Activated naive CD8-positive, alpha-beta T cell treated with anti-CD3 and anti-CD28 coated beads, Interleukin-2, amount 50 U/mL, for 24 hours (primary cell): ENCODE measurements at places on chromosomes 3 and 15.

GRCh38 chr15:43531018-43531670, 13.7 kb downstream of the MAP1A start:
- DNase-seq: no peak

DNA sequence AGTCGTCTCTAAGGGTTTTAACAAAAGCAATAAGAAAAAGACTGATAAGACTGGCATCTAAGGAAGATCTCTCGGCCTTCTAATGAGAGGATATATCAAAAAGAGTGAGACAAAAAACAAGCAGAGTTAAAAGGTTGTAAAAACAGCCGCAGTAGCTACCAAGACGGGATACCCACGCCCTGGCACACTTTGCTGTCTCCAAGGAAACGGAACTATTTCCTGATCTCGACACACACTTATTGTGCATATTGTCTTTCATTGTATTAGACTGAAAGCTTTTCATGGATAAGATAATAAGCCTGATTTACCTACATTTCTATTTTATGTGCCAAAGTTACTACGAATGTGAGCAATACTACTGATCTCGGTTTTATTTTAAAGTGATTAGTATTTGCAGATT, 161.5 kb upstream of the MCTP2 start:
- DNase-seq: no peak

DNA sequence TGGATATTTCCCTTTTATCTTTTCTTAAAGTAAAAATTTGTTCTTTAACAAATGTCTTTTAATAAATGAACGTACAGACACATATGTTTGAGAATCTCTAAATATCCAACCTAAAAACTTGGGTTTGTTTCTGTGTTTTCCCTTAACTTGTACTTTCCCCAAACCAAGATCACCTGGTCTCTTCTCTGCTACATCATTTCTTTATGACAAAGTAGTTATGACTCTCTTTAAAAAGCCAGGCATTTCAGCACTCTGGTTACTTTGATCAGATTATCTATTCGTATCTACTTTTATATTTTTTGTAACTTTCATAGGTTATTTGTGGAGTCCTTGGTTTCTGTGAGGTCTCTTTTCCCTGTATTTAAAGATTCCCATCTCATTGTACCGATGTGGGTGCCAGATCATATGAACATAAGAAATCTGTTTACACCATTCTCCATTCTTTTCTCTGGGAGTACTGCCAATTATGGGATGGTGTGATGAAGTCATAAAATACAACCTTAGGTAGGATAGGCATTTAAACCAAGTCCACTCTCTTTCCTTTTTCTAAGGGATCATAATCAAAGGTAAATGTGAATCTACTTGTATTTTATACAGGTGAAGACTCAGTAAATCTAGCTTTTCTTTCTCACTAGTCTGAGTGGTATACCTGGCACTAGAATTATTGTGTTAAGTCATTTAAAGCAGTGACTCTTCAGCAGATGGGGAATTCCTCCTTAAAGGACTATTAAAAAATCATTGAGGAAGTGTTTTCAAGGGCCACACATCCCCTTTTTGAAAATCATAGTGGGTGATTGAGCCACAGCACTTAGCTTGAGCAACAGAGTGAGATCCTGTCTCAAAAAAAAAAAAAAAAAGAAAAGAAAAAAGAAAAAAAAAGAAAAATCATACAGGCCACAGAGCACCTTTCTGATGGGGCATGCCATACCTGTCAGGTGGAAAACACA, 12.4 kb upstream of the NFKBIZ start:
- DNase-seq: no peak

GRCh38 chr3:169128579-169128978, 534.9 kb downstream of the MECOM start:
- no peak for DNase-seq

GRCh38 chr3:67712259-67712658, 57.8 kb upstream of the SUCLG2 start:
- DNase-seq: no peak

- peak; percentile 43 for DNase-seq
Observed at GRCh38 chr3:151171145-151171757, 31.8 kb downstream of the GPR171 start.

- DNase-seq: no peak
Observed at GRCh38 chr3:73680391-73681095, 55.8 kb upstream of the PDZRN3 start.

DNA sequence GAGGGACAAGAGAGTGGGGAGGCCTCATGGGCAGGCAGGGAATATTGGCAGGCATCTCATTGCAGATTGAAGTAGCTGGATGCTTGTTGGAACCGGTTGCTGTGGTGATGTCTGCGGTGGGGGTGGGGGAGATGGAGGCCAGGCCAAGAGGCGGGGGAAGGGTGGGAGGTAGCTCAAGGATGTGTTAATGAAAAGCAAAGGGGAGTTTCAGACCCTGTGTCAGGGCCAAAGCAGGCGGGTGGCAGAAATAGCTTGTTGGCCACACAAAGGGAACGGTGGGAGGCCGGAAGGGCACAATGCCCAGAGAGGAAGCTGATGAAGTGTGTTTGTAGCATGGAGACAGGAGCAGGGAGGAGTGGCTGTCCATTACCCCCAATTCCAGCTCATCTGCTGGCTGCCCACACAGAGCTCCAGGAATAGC, 28.0 kb downstream of the CCDC33 start:
- DNase-seq: no peak

- no peak for DNase-seq
Observed at GRCh38 chr15:39720621-39721611, 61.7 kb downstream of the FSIP1 start.

- DNase-seq: no peak
Observed at GRCh38 chr15:74798388-74799254, 14.0 kb upstream of the LMAN1L start.

DNA sequence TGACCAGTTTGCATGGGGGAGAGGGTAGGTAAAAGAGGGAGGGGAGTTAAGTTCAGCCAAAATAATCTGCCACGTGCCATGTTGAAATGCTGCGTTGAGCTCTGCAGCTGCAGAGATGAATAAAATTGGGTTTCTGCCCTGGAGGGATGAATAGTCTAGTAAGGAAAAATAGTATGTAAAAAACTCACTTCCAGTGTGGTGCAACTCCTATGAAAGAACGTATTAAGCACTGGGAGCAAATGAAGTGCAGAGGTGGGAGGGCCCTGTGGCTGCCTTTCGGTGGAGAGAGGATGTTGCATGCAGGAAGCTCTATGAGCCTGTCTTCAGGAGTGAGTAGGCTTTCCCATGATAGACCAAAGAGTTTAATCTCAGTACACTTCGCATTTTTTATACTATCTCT, 8.6 kb downstream of the CEP63 start:
- DNase-seq: no peak

DNA sequence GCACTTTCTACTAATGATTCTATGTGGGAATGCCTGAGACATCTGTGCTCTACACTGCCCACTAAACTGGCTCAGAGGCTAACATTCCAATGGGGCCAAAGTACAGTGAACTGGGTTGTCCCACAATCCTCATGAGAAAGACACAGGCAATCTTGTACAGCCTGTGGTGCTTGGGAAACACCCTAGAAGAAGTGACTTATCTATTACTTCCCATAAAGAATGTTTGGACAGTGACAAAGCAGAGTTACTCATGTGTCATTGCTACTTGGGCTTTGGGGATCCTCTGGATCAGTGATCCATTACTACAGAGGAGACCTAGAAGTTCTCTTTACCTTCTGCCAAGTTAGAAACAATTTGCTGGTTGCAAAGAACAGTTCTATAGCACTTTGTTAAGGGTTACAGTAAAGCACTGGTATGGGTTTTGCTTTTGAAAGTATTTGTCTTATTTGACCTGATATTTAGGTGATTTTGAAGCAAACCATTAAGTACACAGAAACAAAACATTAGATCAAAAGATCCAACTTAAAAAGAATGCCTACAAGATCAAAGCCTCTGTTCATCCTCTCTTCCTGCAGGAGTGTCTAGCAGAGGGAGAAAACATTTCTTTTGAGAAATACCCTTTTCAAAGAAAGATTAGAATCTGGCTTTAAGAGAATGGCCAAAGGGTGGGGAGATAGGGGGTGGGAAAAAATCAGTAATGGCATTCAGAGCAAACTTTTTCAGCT, 75.8 kb downstream of the CTNNB1 start:
- DNase-seq: no peak

- DNase-seq: no peak
Observed at GRCh38 chr15:64236156-64236894, 73.5 kb upstream of the PPIB start.

DNA sequence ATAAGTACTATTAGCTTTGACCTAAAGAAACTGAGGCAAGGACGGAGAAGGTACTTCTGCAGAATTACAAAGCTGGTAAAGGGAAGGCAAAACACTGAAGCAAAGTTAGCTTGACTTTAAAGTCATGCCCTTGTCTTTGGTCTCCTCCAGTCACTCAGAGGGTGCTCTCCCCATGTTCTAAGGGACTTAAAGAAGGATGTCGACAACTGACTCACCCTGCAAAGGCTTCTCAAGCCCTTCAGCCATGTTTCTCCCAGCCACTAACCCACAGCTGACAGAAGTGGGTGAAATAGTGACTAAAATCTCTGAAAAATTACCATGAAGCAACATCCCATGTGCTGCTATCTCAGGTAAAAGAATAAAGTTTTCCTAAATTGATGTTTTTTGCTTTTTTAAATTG, 46.4 kb downstream of the SUCLG2 start:
- DNase-seq: no peak

DNA sequence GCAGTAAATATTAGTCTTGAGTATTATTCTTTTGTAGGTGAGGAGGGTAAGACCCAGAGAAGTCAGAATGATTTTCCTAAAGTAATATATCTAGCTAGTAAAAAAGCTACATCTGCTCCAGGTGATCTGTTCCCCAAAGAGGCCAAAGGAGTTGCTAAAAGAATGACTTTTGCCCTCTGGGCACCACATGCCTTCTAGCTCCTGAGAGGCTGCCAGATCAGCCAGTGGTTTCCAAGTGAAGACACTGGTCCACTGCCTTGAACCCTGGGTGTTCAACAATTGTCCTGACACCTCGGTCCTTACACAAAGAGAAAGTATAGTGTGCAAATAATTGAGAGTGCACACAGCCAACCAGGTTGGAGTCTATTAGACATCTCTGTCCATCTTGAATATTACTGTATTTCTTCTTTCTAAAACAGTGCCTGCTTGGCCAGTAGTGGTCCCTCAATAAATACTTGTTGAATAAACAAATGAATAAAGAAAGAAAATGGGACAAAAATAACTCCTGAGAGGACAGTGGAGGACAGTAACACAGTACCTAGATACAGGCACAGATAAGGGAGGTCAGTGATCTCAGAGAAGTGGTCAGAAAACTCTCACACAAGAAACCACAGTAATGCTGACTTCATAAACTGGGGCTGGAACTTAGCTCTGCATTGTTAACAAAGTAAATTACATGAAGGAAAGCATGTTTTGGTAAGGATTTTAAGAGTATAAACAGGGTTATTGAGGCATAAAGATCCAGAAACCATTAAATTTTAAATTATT, 56.6 kb upstream of the CSTA start:
- no peak for DNase-seq

DNA sequence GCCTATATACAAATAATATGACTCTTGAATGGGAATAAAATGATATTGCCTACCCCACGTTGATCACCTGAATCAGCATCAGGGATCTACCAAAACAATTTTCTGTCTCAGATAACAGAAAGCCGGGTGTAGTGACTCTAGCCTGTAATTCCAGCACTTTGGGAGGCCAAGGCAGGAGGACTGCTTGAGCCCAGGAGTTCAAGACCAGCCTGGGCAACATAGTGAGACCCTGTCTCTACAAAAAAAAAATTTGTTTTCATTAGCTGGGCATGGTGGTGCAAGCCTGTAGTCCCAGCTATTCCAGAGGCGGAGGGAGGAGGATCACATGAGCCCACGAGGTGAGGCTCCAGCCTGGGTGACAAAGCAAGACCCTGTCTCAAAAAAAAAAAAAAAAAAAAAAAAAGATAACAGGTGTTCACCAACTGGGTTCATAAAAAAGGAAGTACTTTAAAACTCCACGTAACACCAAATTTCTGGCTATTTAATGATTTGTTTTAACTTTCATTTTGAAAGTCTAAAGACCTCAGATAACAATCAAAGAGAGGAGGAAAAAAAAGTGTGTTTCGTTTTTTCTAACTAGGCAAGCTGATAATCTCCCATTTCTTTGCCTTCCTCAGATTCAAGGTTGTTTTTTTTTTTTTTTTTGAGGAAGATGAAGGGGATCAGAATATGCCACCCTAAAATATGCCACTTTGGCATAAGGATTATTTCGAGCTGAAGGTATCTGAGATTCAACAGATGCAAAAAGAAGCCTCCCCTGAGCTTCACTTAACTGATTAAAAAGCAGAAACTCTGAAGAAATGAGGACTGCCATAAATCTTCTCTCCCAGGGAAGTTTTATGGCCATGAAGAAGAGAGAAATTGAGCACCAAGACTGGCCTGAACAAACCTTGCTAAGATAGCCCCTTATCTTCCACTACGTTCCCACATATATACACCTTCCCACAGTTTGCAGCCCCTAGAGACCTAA, 44.1 kb downstream of the TRANK1 start:
- no peak for DNase-seq

GRCh38 chr15:65389226-65389625, 11.4 kb upstream of the IGDCC3 start:
- no peak for DNase-seq

- DNase-seq: no peak
Observed at GRCh38 chr3:123376451-123377242, 72.2 kb downstream of the ADCY5 start.

DNA sequence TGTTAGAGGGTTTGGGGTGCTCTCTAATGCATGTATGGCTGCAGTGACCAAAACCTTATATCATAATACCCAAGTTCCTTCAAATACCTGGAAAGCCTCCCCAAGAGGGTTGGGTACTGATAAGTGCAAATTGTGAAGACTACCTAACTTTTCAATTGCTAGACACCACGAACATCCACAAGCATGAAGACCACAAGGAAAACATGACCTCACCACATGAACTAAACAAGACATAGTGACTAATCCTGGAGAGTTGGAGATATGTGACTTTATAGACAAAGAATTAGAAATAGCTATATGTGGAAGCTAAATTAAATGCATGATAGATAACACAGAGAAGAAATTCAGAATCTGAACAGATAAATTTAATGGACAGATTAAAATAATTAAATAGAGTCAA, 23.9 kb upstream of the AADACL2 start:
- DNase-seq: no peak

DNA sequence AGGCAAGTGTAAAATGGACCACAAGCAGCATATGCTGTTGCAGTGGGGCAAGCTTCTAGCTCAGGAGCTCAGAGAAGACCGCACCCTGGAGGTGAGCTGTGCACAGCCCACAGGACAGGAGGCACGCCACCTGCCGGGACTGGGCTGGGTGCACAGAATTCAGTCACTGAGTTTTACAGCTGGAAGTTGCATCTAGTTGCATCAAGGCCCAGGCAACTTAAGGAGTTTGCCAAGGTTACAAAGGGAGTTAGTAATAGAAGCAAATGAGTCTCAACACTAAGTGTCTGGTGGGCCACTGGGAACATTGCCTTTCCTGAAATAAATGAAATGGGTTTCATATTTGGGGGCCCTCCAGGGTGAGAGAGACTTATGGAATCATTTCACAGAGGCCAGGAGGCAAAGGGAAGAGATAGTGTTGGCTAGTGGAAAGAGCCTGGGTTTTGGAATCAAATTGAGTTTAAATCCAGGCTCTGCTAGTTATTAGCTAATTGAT, 36.0 kb upstream of the TIMP4 start:
- DNase-seq: peak; percentile 39

- DNase-seq: peak; percentile 73
Observed at GRCh38 chr3:46845860-46846623, 17.2 kb downstream of the MYL3 start.
